WERI-Rb-1 (cell line): ENCODE measurements at places on chromosomes 4 and X.

- DNase-seq = no peak
Observed at GRCh38 chr4:130025701-130026100, 929.7 kb downstream of the C4orf33 start.

DNA sequence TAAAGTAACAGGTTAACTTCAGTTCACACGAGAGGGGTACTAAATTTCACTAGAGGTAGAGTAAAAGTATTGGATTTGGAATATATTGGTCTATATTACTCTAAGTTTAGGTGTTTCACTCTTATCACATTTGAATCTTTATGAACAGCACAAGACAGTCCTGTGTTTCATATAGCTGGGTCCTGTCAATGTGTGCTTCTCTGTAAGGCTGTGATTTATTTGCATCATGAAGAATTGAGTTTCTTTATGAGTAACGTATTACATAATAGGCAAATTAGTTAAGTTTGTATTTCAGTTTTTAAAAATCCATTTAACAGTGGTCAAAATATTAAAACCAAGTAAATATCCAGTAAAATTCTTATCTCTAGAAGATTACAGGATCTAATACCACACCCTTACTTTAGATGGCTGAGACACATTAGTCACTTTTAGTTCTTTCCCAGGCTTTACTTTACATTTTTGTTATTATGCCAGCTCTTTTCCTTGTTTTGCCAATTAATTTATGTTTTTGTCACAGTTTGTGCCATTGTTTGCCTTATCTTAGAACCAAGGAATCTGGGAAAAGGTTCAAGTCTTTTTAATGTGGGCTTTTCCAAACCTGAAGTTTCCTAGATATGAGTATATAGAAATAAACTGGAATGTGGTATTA lies 32.1 kb downstream of the NUDT6 start:
- no peak for DNase-seq

GRCh38 chrX:9144701-9145241 lies 110.8 kb upstream of the FAM9B start:
- DNase-seq = no peak

DNA sequence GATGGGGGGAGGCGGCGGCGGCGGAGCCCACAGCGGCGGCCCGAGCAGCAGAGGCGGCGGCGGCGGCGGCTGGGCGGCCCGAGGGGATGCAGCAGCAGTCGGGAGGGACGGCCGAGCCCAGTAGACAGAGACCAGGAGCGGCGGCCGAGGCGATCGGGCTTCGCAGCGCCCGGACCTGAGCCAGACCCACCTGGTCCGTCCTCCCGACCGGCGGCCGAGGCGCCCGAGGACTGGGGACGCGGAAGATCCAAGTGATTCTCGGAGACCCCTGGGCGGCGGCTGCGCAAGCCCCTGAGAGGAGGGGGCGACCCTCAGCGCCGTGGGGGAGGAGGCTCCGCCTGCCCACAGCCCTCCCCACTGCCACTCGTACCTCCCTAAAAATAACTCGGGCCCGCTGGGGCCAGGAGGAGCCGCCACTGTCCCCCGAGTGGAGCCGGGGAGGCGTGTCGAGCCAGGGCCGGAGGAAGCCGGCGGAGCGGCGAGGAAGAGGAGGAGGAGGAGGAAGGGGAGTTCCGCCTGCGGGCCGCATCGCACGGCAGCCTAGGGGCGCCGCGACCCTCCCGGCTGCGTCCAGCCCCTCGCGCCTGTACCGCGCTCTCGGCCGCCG lies 608 bp downstream of the RAPGEF2 start:
- DNase-seq = peak; percentile 61

DNA sequence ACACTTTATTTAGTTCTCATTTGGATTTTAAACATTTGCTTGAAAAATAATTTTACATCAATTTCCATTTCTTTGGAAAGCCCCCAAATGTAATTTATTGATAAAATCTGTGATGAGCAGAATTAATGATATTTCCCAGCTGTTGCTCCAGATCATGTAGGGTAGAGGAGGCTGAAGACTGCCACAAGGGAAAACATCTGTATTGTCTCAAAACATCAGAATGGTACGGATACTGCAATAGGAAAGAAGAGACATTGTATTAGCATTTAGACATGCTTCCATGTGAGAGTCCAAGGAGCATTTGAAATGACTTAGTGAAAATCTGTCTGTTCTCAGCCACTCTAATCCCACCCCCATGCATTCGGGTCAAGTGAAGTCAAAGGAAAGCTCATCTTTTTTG lies 14.4 kb downstream of the ADH1A start:
- DNase-seq = no peak

- DNase-seq = no peak
Observed at GRCh38 chrX:131397891-131398290, 108.8 kb upstream of the IGSF1 start.

- DNase-seq = no peak
Observed at GRCh38 chr4:38920677-38921076, 53.1 kb downstream of the FAM114A1 start.

- no peak for DNase-seq
Observed at GRCh38 chr4:165458471-165458870, 79.7 kb downstream of the CPE start.

DNA sequence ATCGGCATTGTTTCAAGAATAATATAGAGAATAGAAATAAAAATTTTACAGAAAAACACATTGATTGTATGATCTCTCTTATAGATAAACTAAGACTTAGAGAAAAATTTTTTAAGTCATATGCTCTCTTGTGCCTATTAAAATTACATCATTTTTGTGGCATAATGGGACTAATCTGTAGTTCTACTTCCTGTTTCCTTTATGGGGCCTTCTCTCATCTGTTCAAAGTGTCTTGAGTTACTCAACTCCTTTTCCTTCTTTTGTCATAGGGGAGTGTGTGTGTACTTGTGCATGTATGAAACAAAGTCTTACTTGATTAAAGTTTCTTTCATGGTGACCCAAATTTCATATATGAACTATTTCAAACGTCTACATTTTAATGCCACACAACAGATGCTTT lies 1448.9 kb upstream of the TENM3 start:
- no peak for DNase-seq

GRCh38 chr4:78766026-78766425 lies 10.1 kb upstream of the BMP2K start:
- DNase-seq = no peak

DNA sequence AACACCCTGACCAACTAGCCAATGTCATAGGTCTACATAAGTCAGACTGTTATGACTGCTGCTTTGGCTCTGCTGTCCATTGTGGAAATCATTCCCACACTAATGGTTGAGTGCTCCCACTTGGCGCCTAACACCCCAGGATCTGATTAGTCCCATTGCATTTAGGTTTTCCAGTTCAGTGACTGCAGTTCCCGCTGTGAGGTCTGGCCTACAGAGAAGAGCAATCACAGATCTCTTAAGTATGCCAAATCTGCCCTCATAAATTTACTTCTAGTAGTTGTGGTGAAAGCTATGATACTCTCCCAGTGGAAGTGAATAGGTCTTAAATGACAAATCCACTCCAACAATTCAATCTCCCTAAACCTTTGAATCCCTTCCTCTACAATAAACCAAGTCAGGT lies 77.3 kb upstream of the IL2 start:
- peak; percentile 59 for DNase-seq

DNA sequence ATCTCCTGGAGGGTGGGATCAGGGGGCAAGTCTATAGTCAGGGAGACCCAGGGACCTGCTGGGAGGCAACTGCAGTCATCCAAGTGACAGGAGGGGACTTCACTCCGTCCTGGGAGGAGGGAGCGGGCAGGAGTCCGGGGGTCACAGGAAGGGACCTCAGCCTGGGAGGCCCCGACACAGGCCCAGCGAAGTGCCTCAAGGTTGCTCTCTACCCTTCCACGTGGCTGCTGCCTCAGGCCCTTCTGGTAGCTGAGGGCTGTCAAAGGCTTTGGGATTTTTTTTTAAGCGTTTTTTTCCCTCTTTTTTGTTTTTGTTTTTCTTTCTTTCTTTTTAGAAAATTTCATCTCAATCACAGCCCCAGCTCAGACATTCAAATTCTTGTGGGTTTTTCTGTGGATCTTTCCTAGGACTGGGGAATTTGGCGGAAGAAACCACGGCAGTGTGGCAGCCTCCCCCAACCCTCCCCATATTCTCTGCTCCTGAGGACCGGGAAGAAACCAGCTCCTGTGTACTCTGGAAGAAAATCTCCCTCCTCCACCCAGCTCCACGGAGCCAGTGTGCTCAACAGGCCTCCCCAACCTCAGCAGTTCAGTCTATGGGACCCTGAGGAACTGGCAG lies 1.4 kb upstream of the HAUS7 start:
- no peak for DNase-seq

GRCh38 chrX:19589105-19589504 lies 73.8 kb upstream of the MAP3K15 start:
- DNase-seq = no peak

DNA sequence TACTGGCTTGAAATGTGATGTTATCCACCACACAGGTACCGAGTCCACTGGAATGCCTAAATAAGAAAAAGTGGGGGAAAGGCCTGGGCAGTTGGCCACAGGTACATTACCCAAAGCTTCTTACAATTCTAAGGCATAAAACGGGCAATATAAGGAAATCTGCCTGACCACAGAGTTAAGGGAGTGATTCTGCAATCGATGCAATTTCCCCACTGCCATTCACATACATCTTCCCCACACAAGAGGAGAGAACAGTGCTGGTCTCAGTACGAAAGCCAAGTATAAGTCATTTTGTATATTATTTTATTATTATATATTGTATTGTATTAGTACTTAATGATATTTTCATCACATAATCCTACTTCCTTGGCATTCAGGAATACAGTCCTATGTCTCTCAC lies 30.6 kb downstream of the RFC1 start:
- DNase-seq = no peak

- no peak for DNase-seq
Observed at GRCh38 chr4:147244786-147245185, 236.1 kb upstream of the EDNRA start.

DNA sequence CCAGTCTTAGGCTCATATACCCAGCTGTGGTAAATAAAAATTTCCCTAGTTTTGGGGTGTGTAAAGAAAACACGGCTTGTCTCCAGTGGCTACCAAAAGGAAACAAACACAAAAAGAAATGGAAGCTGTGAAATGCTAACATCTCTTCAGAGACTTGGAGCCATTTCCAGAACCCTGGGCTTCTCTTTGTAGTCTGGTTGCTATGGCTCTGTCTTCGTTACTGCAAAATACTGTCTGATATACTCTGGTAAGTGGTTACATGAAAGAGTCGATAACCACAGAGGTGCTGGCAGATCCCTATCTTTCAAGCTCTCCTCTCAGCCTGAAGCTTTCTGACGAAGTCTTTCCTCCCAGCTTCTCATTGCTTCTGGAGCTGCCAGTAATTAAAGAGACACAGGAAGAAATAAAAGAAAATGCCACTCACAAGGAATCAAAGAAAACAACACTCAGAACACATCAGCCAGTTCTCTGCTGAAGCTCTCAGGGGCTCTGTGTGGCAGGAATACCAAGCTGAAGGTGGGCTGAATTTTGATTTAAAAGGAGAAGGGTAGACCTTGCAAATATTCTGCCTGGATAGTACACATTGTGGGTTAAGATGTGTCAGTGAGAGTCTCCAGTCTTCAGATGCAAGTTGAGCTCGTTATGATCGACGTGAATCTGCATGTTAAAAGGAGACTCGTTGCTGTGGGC lies 107.6 kb upstream of the FAM9C start:
- no peak for DNase-seq

DNA sequence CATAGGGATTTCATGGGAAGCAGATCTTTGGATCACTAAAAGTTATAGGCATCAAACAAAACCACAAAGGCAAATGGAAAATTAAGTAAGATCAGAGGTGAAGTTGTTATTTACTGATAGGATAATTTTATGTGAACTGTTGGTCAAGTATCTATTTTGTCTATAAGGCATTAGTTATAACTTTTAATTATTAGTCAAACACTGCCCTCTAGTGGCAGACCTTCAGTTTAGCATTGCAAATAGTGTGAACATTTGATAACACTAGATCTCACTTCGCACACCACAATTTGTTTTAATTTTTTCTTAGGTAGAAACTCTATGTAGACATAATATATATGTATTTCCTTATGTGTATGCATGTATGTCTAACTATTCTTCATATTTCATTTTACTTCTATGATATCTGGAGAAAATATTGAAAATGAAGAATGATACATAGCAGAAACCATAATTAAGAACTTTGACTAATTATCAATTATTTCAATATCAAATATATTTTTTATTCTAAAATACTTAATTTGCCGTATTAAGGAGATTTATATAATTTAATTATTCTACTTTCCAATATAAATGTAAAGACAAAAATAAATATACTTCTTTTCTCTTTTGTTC lies 214.5 kb upstream of the TACR3 start:
- DNase-seq = no peak

DNA sequence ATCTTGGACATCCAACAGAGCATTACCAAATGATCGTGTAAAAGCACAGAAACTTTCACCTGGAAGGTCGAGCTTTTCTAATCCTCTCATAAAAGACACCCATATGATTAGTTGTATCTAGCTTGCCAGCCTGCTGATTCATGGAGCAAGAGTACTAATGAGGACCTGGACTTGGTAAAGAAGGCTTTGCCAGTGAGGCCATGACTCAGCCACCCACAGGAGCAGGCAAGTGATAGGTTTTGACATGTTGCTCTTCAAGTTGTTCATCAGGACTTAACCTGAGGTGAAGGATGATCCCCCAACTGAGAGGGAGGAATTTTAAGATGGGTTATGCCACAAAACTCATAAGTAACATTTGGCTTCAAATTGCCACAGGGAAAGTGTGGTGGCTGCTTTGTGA lies 24.7 kb upstream of the EPGN start:
- DNase-seq = no peak

GRCh38 chr4:118322831-118323502 lies 29.8 kb downstream of the PRSS12 start:
- no peak for DNase-seq

GRCh38 chrX:46551494-46552128 lies 6.4 kb upstream of the ZNF674 start:
- DNase-seq = peak; percentile 24

DNA sequence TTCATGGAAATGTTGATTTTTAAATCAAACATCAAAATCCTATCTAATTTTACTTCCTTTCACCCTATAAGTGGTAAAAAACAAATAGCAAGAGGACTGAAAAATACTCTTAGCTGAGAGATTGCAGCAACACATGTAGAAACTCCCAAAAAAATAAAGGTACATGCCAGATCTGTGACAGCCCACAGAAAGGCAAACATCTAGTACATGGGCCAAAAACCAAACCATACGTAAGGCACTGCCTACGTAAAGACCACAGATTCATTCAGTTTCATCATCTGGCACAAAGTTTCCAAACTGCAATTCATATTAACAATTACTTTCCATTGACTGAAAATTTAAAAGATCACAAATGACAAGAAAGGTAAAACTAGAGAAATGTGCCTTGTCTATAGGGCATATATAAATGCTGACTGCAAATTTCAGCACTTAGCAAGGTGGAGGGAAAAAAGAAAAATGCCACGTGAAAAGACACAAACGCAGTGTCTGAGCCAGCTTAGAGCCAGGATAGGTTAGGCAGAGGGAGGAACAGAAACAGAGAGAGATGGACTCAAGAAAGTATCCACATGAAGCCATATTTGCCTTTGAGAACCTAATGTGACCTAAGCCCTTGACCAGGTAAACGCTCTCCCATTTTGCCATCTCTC lies 88.1 kb downstream of the TSPAN5 start:
- no peak for DNase-seq

- DNase-seq = no peak
Observed at GRCh38 chr4:98659106-98659592, 738 bp upstream of the TSPAN5 start.

GRCh38 chr4:80831383-80832361 lies 198.8 kb upstream of the BMP3 start:
- DNase-seq = no peak

GRCh38 chr4:180150818-180151217 lies 2092.4 kb upstream of the TENM3 start:
- no peak for DNase-seq
